Effector CD4-positive, alpha-beta T cell (primary cell): ENCODE measurements at places on chromosomes 13 and 19.
A peak's percentile ranks its signal among the peaks of the same experiment; 100 is the strongest.

GRCh38 chr19:55536951-55537740 is at the start of gene SBK2:
SBK2 (minus strand) TSS chr19:55537133; CDS start chr19:55536294, 839 bp downstream.
- DNase-seq = no peak

DNA sequence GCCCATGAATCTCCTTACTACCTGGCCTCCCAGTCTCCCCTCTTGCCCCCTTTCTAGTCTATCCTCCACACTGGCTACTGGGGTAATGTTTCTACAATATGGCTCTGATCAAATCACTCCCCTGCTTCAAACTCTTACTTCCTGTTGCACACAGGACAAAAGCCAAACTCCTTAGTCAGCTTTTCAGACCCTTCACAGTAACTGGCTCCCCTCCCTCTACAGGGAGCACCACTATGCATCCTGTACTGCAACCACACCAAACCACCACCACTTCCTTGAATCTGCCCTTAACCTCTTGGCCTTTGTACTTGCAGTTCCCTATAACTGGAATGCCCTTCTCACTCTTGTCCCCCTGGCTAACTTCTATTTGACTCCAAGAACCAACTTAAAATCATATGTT is 32.2 kb downstream of the DEDD2 start:
- DNase-seq = no peak

DNA sequence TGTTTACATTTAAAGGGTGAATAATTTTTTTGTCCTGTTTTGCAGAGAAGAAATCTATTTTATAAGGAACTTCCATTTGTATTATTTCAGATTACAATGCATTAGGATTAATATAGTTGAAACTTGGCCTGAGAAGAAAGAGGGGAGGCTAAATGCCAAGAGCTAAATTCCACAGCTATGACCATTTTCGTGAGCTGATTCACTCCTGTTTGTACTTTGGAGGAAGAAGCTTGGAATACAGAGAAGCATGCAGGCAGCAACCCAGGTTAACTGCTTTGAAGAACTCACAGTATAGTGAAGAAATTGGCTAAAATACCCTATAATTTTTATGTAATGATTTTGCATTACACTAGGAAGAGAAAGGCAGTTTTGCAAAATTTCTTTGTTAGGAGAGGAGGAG is 309.4 kb upstream of the KLF12 start:
- DNase-seq = no peak

- no peak for DNase-seq
Measured at GRCh38 chr13:109615721-109616420, 170.5 kb downstream of the IRS2 start.

DNA sequence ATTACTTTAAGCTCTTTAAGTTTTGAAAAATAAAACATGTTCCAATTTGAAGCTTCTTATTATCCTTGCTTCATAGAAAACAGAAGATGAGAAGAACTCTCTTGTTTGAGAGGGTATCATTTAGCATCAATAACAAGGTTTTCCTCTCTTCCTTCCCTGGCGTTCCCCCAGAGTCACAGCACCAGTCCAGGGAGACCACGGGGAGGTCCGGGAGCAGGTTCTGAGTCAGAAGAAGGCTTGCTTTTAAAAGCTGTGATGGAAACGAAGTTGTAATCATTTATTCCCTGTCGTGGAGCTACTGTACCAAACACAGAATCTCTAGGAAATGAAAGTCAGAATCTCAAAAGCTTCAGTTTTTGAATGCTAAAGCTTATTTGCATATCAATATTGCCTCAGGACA is 174.0 kb upstream of the LSM14A start:
- no peak for DNase-seq

GRCh38 chr19:6801485-6802086 is 29.1 kb downstream of the VAV1 start:
- DNase-seq = peak; percentile 72

- no peak for DNase-seq
Measured at GRCh38 chr13:46168341-46168740, 13.6 kb downstream of the LCP1 start.

DNA sequence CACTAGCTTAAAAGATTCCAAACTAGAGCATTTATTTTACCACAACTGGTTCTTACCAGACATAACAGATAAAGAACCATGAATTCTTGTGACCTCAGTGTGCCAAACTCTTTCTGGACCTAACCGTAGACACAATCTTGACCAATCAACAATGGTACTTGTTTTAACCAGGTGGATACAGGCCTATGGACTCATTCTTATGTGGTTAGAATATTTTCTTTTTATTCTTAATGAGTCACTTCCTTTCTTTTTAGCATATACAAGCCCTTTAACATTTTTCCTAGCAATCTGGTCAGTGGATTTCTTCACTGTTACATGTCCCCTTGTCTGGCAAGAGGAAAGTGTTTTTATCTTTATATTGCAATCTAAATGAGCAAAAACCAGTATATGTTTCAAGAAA is 792.1 kb upstream of the SPRY2 start:
- DNase-seq = no peak

- DNase-seq = no peak
Measured at GRCh38 chr13:109088624-109088917, 459.2 kb downstream of the MYO16 start.

GRCh38 chr13:48234566-48235340 is 1.7 kb downstream of the ITM2B start:
- no peak for DNase-seq

- no peak for DNase-seq
Measured at GRCh38 chr19:18856385-18857126, 24.8 kb downstream of the UPF1 start.

- no peak for DNase-seq
Measured at GRCh38 chr13:50149214-50149613, 134.0 kb downstream of the KCNRG start.
